ENCODE measurements at places on chromosomes 12 and 14.

DNA sequence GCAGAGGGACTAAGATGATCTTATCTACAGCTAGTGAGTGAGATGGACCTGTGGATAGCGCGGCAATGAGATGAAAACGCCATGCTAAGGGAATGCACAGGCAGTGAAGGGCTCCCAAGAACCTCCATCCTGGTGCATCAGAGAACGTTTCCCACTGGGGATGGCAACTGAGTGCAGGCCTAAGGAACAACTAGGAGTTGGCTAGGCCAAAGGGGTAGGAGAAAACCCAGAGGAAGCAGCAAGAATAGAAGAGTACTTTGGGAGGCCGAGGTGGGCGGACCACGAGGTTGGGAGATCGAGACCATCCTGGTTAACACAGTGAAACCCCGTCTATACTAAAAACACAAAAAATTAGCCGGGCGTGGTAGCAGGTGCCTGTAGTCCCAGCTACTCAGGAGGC lies 24.6 kb upstream of the BATF start:
- no peak for DNase-seq

DNA sequence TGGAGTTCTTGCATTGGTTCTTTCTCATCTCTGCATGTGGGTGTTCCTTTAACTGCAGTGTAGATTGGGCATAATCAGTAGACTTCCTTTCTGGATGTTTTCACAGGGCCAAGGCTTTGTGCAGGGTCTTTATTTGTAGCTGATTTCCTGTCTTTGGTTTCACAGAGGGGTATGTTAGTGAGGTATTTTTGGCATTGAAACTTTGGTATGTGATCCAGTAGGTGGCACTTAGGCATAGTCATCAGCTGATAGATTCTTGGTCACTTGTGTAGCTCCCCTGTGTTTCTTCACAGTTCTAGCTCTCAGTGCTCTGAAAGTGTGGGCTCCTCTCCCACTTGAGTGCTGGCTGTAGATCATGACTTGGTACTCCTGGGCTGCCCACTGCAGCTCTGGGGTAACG lies 52.7 kb upstream of the LMO3 start:
- no peak for DNase-seq

- DNase-seq: no peak
These were observed 6.0 kb upstream of the ASB2 start for GRCh38 chr14:93982230-93983007.

- DNase-seq: peak; percentile 55
These were observed 227.7 kb upstream of the CRY1 start for GRCh38 chr12:107320929-107321631.

DNA sequence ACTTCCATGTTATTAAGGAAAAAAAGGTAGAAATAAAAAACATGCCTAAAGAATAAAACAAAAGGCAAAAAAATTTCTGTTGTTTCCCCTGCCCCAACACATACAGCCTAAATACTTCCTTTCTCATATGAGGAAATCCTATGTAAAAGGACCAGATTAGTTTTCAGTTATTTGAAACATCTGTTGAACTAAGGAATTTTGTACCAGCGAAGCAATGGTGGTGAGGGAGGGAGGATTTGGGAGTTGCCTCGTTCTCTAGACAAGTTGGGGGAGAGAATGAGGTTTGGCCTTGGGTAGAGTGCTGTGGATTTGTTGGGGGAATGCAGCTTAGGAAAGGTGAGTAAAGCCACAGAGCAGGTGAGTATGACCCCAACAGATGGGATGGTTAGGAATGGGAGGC lies 141.5 kb upstream of the RFLNA start:
- DNase-seq: no peak

- no peak for DNase-seq
These were observed 6.5 kb downstream of the WNT5B start for GRCh38 chr12:1635301-1636095.

DNA sequence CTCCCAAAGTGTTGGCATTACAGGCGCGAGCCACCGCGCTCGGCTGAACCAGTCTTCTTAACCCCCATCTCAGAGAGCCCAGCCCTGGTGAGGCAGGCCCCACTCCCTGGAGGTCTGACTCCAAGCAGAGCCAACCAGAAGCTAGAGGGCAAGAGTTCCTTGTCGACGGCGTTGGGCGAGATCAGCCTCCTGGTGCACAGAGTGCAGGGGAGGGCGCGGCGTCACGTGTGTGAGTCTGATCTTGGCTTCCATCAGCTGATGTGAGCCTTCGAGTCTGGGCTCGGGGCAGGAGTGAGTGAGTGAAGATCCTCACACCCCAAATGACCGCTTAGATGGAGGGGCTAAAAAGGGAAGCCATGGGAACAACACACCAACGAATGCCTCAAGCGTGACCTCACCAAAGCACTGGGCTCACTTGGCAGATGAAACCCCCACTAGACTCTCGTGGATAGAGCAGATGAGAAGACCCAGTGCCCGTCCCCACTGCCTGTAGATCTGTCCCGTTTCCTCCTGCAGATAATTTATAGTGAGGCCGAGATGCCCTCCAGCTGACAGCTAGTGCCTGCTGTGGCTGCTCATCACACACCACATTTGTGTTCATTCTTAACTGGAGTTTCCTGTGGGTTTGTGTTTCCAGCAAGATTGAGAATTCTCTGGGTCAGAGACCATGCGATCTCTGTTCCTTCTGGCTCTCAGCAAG lies 28.6 kb upstream of the ADGRD1 start:
- no peak for DNase-seq

GRCh38 chr14:106511006-106511799 lies 984.8 kb downstream of the TMEM121 start:
- DNase-seq: peak; percentile 50

DNA sequence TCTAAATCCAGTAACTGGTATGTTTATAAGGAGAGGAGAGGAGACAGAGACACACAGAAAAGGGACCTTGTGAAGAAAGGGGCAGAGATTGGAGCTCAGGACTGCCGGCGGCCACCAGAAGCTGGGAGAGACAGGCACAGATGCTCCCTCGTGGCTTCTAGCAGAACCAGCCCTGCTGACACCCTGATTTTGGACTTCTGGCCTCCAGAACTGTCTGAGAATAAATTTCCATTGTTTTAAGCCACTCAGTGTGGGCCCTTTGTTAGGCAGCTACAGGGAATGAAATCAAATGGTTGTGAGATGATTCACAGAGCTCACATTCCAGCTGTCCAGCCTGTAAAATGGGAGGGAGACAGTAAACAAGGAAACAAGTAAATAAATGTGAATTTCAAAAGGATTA lies 47.6 kb downstream of the TMEM132C start:
- no peak for DNase-seq

DNA sequence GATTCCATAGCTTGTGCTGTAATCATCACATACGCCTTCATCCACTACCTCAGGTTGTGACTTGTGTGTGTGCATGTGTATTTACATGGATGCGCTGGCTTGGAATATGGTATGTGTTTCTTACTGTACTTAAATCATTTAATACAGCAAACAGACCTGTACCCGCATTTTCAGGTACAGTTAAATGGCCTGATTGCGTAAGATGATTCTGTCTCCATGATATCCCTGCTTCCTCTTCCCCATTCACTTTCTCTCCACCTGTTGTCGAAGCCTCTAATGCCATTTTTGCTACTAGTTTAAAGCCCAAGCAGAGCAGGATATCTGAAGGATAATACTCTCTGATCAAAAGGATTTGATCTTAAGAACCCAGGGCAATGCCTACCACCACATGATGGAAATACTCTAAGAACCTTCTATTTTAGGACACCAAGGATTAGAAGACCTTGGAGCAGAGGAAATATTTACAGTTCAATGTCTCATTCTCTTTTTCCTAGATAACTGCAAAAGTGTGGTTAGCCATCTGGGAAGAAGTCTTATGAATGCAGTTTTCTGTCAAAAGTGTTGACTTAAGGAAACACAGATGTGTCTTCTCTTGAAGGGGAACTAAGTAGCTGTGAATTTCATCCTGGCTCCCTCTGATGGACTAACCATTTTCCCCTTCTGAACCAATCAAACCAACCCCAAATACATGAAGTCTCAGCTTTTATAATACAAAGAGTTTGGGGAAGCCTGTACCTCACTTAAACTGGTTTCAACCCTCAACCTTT lies 78.7 kb downstream of the HELB start:
- DNase-seq: no peak

DNA sequence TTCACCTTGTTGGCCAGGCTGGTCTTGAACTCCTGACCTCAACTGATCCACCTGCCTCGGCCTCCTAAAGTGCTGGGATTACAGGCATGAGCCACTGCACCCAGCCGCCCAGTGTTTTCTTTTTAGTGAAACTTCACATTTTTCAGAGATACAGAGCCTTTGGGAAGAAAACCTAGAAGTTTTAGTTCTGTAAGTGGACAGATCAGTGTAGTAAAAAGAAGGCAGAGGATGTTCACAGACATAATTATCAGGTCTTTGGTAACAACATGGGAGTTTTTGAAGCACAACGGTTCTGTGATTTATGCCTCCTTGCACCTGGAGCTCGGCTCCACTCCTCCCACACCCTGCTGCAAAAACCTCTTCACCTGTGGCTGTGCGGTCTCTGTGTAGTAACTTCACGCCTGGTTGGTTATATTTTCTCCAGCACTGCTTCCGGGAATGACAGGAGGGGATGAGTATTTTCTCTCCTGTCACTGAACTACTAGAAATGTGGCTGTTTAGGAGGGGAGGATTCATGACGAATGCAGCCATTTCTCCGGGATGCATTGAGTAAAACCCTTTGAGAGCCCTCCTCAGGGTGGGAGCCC lies 67.0 kb downstream of the ARF6 start:
- no peak for DNase-seq

- no peak for DNase-seq
These were observed 68.6 kb downstream of the TGFB3 start for GRCh38 chr14:75913183-75913582.

DNA sequence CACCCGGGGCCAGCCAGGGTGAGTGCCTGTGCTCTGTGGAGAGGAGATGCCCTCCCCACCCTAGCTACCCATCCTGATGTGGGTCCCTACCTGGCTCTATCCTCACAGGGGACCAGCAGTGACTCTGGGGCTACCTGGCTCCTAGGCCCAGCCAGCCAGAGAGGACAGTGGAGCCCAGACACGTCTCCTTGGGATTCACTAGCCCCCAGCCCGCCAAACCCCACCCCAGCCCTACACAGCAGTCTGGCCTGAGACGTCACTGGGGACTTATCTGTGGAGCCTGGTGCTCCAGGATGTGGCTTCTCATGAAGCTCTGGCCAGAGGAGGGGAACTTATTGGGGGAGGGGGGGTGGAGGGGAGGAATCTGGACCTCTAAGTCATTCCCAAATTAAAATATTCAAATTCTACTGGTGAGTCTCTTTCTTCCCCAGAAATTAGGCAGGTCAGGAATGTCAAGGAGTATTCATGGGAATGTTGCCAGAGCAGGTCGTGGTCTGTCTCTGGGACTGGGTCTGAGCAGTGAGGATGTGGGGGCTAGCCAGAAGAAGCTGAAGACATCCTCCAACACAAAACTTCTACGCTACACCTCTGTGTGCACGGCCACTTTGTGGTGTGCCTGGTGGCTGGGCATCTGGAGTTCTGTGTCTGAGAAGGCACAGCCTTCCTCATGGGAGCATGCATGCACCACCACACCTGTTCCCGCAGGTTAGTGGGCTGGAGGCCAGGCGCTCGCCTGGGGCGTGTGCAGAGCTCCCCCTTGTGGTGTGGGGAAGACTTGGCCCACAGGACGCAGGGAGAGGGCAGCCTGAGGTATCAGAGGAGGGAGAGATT lies 2.7 kb downstream of the CMTM5 start:
- peak; percentile 52 for DNase-seq

DNA sequence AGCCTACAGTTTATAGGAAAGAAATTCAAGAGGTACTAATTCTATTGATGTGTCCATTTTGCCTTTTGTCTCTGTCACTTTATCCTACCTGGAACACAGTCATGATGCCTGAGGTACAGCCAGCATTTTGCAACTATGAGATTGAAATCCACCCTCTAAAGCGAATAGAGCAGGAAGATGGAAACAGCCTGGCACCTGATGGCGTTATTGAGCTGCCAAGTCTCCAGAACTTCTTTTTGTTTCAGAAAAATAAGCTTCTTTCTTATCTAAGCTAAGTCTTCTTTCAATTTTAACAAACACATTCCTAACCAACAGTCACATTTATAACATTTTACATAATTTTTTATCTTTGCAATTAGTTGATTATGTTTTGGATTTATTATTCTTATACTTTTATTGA lies 182.1 kb downstream of the PAWR start:
- no peak for DNase-seq

DNA sequence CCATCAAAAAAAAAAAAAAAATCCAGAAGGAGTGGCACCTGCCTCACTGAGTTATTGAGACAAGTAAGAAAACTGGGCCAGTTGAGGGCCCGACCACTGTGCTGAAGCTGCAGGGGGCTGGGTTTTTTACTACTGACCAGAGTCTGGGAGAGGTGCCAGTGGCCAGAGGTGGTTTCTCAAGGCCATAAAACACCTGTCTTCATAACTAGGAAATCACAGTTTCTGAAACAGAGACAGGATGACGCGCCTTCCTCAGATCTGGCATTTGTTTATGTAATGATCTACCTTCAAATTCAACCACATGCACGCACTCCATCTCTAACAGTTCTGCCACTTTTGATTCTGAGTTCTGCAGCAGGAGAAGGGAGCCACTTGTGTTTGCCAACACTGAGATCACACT lies 12.7 kb downstream of the TSPAN11 start:
- no peak for DNase-seq

DNA sequence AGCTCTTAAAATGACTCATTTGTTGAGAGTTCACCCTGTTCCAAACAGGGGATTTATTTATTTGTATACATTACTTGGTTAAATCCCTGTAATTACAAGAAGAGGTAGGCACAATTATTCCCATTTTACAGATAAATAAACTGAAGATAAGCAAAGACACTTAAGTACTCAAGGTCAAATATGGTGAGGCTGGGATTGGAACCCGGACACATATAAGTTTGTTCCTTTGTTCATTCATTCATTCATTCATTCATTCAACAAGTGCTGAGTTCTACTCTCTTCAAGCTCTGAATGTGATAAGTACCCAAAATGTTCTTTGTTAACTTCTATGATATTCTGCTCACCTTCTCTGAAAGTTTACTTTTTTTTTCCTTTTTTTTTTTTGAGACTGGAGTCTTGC lies 2.4 kb upstream of the TRIM9 start:
- DNase-seq: no peak

DNA sequence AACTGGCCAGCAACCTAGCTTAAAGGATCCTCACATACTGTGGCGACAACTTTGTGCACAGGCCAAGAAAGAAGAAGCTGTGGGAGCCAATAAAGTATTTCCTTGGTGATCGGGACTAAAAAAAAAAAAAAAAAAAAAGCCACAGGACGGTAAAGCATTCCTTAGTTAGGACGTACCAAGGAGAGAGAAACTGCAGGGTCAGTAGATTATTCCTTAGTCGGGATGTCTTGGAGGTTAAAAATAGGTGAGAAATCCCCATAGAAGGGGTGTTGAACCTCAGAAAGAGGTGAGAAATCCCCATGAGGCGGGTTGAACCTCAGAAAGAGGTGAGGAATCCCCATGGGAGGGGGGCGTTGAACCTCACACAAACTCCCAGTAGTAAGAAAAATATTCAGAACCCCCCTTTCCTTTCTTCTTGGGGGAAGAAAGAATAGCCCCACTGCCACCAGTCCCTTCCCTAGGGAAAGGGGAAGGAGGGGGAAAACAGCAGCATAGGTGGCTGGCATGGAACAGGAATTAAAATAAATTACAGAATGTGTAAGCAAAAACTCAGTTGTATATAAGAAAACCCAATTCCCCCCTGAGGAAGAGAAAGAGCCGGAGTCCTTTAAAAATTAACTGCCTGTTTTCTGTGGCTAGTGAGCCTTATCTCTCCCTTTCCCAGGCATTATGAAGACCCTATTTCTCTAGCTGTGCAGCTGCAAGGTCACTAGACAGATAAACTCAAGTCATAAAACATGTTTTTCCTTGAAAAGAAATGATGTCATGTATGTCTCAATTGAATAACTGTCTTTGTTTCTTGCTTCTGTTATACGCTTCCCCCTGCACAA lies 26.8 kb downstream of the KLRK1 start:
- DNase-seq: no peak
